Memory B cell (primary cell): ENCODE measurements at places on chromosomes 6 and 20.

DNA sequence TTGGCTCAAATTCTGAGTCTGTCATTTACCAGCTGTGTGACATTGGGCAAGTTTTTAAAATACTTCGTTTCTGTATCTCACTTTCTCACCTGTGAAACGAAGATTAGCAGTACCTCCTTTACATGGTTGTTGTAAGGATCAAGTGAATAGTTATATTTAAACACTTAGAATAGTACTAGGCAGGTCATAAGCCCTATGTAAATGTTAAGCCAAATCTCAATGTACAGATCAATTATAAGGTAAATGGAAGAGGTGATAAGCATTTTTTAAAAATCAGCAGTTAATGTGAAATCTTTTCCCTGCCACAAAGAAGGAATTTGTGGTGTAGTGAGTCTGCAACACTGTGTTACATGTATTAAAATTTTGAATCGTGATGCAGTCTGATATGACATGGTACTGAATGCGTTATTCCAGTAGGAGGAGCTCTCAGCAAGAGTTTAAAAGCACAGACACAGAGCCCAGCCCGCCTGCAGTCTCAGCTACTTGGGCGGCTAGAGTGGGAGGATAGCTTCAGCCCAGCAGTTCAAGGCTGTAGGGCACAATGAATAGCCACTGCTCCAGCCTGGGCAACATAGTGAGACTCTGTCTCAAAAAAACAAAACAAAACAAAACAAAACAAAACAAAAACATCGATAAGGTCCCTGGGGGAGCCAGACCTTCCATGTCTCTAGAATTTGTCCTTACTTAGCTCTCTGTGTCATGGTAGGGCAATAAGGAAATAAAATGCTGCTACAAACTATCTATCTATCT is 46.0 kb downstream of the GTF2H5 start:
- H3K4me3 ChIP-seq = no peak overlapping the region
- peak; percentile 59 for DNase-seq
- H3K4me1 ChIP-seq = peaks cover 5% of the 10 kb centered on the region
- peaks cover 3% of the 10 kb centered on the region for H3K27me3 ChIP-seq
- no peak overlapping the region for H3K27ac ChIP-seq

GRCh38 chr6:119182875-119183274 is 104.4 kb upstream of the FAM184A start:
- no peaks in the 10 kb centered on the region for H3K27me3 ChIP-seq
- peaks cover 21% of the 10 kb centered on the region for H3K36me3 ChIP-seq
- DNase-seq = no peak
- no peaks in the 10 kb centered on the region for H3K4me1 ChIP-seq
- H3K4me3 ChIP-seq = no peak overlapping the region

DNA sequence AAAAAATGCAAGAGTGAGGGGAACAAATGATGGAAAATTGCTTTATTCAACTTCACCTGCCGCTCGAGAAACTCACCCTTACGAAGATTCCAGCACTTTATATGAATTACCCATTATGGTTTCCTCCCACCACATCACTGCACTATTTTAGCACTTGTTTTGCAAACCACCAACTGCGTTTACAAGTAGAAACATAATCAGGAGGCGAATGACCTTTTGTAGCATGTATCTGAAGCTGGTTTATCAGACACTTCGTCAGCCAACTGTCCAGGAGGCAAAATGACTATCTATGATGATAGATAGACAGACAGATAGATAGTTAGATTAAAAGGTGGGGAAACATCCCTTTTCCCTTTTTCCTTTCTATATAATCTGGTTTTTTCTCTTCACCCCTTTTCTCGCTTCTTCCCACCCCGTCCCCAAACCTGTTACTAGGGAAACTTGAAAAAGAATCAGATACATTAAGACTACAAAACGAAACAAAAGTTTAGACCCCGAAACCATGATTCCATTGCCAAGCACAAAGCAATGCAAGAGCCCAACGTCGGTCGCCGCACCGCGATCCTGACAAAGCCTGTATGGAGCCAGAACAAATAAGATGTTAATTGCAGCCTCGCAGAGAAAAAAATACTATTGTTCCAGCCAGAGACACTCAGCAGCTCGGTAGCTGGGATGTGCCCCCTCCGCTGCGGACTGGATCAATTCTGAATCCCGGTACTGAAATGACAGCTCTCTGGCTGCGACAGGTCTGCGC is 933 bp upstream of the ADGRB3 start:
- no peak overlapping the region for H3K27ac ChIP-seq
- peaks cover 18% of the 10 kb centered on the region for H3K4me1 ChIP-seq
- peak overlapping the region; percentile 76 for H3K4me3 ChIP-seq
- peaks cover 11% of the 10 kb centered on the region for H3K27me3 ChIP-seq
- DNase-seq = no peak

DNA sequence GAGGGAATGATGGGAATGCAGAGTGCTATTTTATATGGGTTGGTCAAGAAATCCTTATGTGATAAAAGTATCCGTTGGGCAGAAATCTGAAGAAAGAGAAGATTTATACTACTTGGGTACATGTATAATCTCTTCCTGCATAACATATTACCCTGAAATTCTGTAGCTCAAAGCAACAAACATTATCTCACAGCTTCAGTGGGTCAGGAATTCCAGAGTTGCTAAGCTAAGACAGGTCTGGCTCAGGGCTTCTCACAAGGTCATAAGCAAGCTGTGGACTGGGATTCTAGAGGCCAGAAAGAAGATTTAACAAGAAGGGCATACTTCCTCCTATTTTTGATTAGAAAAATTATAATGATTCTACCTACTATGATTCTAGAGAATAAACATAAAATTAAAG is 172.5 kb upstream of the THEMIS start:
- no peaks in the 10 kb centered on the region for H3K27me3 ChIP-seq
- H3K4me1 ChIP-seq = no peaks in the 10 kb centered on the region
- no peak overlapping the region for H3K4me3 ChIP-seq
- DNase-seq = no peak

GRCh38 chr6:124956018-124956417 is 6.2 kb upstream of the RNF217 start:
- no peak overlapping the region for H3K27ac ChIP-seq
- H3K4me3 ChIP-seq = no peak overlapping the region
- H3K36me3 ChIP-seq = no peaks in the 10 kb centered on the region
- no peak for DNase-seq

- no peak for DNase-seq
- H3K36me3 ChIP-seq = peaks cover 28% of the 10 kb centered on the region
- H3K4me3 ChIP-seq = no peak overlapping the region
- no peak overlapping the region for H3K27ac ChIP-seq
- peaks cover 2% of the 10 kb centered on the region for H3K4me1 ChIP-seq
Observed at GRCh38 chr6:8082954-8083858, 19.0 kb upstream of the BLOC1S5 start.

DNA sequence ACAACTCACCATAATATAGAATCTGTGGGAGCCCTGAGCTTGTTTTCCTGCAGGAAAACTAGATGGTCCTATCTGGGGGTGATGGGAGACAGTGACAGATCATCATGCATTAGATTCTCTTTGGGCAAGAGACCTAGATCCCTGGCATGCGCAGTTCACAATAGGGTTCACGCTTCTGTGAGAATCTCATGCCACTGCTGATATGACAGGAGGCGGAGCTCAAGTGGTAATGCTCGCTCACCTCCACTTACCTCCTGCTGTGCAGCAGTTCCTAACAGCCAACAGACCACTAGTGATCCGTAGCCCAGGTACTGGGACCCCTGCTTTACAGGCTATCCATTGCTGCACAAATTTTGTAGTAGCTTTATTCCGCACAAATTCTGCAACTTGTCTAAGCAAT is 84.5 kb downstream of the HIVEP2 start:
- no peak for DNase-seq
- no peaks in the 10 kb centered on the region for H3K27me3 ChIP-seq
- H3K27ac ChIP-seq = peak overlapping the region; percentile 73
